Stimulated activated CD4-positive, alpha-beta T cell treated with anti-CD3 and anti-CD28 coated beads, Interleukin-4, amount 100 ng/mL, for 24 hours (primary cell): ENCODE measurements at places on chromosomes 11 and 22.

DNA sequence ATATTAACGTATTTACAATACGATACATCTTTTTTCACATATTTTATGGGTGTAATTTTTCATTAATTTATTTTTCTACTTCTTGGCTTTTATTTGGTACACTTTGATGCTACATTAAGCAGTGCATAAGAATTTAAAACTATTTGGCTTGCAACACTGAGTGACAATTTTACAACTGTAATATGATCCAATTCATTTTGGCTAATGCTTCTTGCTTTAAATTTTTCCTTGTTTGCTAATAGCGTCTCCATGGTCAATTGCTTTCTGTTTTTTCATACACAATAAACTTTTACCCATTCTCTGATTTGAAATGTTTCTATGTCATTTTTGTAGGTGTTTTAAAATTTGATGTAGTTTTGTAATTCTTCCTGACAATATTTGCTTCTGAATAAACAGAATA is 773.2 kb downstream of the FAM181B start:
- no peak for DNase-seq

GRCh38 chr11:94401773-94402265 is 600 bp upstream of the GPR83 start:
- no peak for DNase-seq

- no peak for DNase-seq
Observed at GRCh38 chr11:68138237-68138636, 17.0 kb upstream of the CHKA start.

GRCh38 chr22:43244803-43245527 is 58.0 kb upstream of the TTLL12 start:
- no peak for DNase-seq

GRCh38 chr22:38164551-38164918 is 17.1 kb downstream of the PLA2G6 start:
- no peak for DNase-seq

- no peak for DNase-seq
Observed at GRCh38 chr11:93959663-93960062, 61.5 kb upstream of the HEPHL1 start.

GRCh38 chr11:68710409-68710808 is 26.1 kb downstream of the GAL start:
- no peak for DNase-seq

DNA sequence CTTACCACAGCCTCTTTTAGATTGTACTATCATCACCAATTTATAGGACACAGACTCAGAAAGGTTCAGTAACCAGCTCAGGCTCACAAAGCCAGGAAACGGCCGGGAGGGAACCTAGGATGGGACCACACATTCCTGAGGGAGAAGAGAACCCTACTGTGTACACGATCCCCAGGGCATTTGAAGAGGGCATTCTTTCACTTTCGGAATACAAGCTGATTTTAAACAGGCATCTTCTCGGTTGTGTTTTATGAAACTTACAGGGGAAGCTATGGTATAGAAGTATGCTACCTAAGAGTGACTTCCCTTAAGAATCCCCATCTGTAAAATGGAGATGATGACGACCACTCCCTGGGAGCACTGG is 19.0 kb downstream of the SMCO4 start:
- DNase-seq, result no peak

- peak; percentile 26 for DNase-seq
Observed at GRCh38 chr11:32312865-32313403, 122.4 kb downstream of the WT1 start.

GRCh38 chr11:28528217-28528616 is 420.0 kb downstream of the METTL15 start:
- DNase-seq, result no peak

DNA sequence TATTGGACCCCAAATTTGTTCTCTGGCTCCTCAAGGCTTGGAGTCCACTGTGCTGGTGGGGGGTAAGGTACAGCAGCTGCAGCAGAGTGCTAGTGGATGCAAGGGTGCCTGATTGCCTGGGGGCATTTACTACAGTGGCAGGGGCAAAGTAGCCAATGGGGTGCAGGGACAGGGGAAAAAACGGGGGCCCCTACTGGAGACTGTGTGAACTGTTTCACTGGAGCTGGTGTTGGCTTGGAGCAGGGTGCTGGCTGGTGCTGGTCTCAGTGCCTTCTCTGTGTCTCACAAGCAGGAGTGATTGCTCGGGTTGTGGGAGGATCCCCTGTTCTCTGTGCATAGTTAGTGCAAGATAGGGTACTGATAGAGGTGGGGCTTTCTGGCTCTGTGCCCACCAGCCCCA is 935.9 kb downstream of the JRKL start:
- no peak for DNase-seq
